ENCODE measurements at places on chromosomes 4 and X.

- no peak for DNase-seq
Observed at GRCh38 chr4:145484225-145484846, 2.7 kb downstream of the SMAD1 start.

- DNase-seq, result no peak
Observed at GRCh38 chrX:127884921-127885320, 167.3 kb downstream of the ACTRT1 start.

DNA sequence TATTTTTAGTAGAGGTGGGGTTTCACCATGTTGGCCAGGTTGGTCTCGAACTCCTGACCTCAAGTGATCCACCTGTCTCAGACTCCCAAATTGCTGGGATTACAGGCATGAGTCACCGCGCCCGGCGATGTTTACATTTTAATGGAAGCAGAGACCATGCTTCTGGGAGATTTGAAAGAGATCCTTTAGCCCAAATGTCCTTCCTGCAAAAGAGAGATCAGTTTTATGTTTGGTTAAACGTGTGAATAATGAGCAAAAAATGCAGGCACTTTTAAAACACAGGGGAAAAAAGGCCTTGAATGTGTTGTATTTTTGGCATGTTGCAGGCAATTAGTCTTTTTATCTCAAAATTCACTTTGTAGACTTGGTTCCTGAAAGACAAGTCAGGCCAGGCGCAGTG, 95.8 kb upstream of the ELOVL6 start:
- no peak for DNase-seq

GRCh38 chr4:174119830-174120229, 163.6 kb downstream of the FBXO8 start:
- no peak for DNase-seq

Measured in stimulated activated CD8-positive, alpha-beta memory T cell treated with anti-CD3 and anti-CD28 coated beads, Interleukin-15, amount 100 ng/mL, for 48 hours (primary cell).